ENCODE measurements at places on chromosomes 12 and 14.

GRCh38 chr14:64628940-64629408, 75.2 kb upstream of the PLEKHG3 start:
- no peak for DNase-seq

DNA sequence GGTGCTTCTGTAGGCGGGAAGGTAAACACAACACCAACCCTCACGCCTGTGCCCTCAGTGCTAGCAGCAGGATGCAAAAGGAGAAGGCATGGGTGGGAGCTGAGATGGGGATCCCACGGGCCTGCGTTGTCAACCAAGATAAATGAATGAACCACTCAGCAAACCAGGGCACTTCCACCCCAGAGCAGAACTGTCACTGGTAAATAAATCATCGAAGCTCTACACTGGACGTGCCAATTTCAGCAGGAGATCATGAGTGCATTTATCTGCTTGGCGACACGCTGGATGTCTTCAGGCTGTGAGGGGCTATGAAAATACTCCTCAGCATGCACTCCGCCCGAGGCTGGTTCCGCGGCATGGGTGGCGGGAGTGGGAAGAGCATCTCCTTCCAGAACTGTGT, 33.2 kb downstream of the HSPB8 start:
- no peak for DNase-seq

- no peak for DNase-seq
Observed at GRCh38 chr14:90979515-90979914, 80.9 kb downstream of the RPS6KA5 start.

DNA sequence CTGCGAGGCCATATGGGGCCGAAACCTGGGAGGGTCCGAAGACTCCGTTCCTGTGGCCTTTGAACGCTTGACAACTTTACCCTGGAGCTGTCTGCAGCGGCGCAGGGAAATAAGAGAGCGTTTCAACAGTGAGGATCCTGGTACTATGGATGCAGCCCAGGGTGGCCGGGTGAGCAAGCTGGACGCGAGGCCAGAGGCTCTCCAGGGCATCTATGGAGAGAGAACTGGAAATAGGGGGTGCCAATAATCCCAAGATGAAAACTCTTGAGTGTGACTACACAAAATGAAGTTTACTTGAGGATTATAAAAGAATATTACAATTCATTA, 1.1 kb upstream of the ABCC9 start:
- no peak for DNase-seq

DNA sequence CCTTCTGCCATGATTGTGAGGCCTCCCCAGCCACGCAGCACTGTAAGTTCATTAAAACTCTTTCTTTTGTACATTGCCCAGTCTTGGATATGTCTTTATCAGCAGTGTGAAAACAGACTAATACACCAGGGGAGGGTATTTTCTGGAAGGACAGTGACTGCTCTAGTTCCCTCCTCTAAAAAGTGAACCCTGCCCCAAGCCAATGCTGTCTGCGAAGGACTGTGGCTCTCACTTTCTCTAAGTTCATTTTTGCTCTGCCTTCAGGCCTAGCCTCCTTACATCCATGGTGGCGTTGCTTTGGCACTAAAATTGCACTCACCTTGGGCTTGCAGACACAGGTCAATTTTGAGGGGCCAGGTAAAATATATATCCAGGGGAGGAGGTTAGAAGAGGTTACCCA, 323.0 kb downstream of the VRK1 start:
- no peak for DNase-seq

DNA sequence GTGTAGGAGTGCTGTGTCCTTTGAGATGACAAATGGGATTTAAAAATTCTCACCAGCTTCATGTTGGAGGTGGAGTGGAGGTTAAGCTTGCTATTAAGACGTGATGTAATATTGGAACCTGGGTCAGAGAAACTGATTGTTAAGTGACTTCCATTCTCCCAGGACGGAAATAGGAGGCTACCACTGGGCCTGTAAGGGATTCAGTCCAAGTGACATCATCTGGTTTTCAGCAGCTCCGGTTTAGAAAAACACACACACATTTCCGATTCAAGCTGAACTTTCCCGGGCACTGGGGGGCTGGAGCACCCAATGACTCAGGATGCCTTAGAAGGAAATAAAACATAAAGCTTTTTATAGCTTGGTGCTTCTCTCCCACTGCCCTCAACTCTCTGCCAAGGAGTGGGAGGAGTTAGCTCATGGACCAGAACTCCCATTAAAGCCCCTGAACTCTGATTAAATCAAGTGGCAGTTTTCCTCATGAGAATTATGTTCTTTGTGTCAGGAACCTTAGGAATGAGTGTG, 12.4 kb downstream of the CALM1 start:
- no peak for DNase-seq

DNA sequence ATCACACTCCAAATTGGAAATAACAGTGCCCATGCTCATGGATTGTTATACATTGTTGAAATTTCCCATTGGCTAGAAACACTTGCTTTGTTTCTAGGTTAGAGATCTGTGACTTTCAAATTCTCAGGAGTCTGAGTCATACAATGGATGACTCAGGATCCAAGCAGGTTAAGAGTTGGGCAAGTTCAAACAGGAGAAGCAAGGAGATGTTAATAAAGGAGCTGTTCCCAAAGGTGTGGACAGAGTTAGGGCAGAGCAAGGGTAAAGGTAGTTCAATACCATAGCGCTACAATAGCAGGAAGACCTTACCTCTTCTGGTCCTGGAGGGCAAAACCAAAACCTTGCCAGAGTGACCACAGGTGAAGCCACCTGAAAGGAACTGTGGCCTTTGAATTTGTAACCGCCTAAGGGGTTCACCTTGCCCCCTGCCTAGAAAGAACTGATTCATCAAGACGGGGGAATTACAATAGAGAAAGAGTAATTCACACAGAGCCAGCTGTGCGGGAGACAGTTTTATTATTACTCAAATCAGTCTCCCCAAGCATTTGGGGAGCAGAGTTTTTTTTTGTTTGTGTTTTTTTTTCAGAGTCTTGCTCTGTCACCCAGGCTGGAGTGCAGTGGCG, 4.2 kb upstream of the AMN1 start:
- DNase-seq: no peak

GRCh38 chr12:127282786-127283565, 984.0 kb upstream of the TMEM132C start:
- no peak for DNase-seq

DNA sequence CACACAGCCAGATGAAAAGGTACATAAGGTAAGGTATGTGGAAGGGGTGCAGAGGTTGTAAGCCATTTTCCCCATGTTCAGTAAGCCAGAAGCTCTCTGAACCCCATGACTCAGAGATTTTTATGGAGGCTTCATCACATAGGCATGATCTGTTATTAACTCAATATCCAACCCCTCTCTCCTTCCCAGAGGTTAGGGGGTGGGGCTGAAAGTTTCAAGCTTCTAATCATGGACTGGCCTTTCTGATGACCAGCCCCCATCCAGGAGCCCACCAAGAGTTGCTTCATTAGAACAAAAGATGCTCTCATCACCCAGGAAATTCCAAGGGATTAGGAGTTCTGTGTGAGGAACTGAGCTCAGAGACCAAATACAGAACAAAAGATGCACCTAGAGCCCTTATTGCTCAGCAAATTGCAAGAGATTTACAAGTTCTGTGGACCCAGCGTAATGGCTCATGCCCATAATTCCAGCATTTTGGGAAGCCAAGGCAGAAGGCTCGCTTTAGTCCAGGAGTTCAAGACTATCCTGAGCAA, 103.2 kb upstream of the DAAM1 start:
- DNase-seq: no peak

DNA sequence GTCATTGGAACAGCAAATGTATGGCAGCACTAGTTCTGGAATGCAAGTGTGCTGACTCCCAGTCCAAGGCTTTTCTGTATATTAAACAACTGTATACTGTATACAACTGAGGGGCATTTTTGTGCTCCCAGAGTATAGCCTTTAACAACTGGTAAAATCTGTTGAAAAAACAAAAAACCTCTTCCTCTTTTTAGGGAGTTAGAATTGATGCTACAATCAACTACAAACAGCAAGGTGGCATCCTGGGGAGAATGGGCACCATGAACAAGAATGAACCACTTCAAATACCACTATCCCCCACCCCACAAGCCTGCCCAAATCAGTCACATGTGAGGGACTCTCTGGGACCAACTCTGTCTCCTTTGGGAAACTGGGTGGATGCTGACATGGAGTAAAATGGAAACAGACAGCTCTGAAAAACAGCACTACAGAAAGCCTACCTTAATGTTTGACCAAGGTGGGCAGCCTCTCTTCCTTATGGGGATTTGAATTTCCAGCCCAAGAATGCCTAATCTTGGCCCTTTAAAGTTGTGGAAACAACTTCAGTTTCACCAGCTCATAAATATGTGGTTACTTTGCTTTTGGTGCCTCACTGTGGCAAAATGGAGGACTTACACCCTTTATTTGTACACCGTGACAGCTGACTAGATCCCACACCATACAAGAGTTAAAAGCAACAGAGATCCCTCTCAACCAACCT, 7.5 kb downstream of the VTI1B start:
- DNase-seq: no peak

- DNase-seq: no peak
Observed at GRCh38 chr12:15829949-15830348, 40.8 kb upstream of the EPS8 start.

GRCh38 chr14:76412501-76412900, 36.6 kb downstream of the ESRRB start:
- no peak for DNase-seq

- no peak for DNase-seq
Observed at GRCh38 chr14:27270716-27271115, 672.9 kb upstream of the NOVA1 start.

DNA sequence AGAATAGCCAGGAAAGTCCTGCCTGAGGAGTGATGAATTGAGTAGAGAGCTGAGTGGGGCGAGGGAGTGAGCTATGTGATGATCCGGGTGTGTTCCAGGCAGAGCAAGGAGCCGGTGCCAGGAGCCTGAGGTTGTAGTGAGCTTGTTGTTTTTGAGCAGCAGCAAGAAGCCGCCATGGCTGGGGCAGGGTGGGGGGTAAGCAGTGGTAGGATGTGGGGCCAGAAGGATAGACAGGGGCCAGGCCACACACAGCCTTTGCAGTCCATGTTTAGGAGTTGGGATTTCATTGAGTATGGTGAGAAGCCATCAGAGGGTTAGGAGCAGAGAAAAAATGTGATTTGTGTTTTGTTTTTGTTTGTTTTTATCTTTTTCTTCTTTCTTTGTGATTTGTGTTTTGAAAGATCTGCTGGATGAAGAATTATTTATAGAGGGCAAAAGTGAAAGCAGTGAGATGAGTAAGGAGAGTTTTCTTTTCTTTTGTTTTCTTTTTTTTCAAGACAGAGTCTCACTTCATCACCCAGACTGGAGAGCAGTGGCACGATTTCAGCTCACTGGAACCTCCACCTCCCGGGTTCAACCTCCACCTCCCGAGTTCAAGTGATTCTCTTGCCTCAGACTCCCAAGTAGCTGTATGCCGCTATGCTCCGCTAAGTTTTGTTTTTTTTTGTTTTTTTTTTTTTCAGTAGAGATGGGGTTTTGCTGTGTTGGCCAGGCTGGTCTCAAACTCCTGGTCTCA, 92.3 kb upstream of the BCAT1 start:
- DNase-seq: no peak

- DNase-seq: no peak
Observed at GRCh38 chr14:77059276-77059915, 30.9 kb upstream of the IRF2BPL start.

GRCh38 chr12:12533238-12533829, 29.3 kb downstream of the DUSP16 start:
- no peak for DNase-seq

- DNase-seq: no peak
Observed at GRCh38 chr14:39015360-39015961, 87.6 kb downstream of the SEC23A start.

DNA sequence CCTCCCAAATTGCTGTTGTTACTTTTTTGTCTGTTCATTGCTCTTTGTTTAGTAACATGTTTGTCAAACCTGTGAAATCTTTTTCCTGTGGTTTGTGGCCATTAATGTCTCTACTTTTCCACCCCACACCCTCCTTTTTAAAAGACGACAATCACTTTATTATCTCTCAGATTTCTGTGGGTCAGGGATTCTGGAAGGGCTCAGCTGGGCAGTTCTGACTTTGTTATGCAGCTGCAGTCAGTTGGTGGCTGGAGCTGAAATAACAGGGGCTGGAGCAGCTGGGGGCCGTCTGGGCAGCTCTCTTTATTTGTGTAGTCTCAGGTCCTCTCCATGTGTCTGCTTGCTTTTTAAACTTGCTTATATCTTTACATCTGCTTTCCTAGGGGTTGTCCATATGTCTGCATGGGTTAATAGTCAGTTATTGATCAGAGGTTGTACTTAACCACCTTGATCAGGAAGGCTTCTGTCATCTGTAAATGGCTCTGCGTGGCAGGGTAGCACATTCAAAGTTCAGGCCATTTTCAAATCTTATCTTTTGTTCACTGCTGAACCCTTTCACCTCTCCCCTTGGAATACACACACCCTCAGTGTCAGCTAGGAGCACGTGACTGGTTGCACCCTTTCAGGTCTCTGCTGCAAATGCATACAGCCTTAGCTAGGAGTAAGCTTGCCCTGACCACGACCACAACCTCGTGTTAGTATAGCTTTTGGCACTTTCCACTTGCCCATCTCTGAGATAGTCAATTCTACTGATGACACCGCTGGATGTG, 27.9 kb downstream of the BORCS5 start:
- DNase-seq: peak; percentile 15

DNA sequence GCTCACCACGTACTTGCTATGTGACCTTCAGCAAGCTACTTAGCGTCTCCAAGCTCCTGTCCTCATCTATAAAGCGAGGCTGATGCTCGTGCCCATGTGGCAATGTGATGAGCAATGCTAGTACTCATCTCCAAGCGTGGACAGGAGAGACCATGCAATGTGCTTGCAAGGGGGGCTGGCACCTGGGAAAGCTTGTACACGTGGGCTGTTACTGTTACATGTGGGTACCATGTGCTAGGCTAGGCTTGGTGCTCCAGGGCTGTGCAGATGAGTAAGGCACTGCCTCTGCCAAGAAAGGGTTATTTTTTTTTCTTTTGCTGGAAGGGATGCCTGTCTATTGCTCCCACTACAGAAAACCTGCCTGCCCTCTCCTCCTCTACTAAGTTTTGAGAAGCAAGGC, 46.6 kb downstream of the TSPAN11 start:
- DNase-seq: no peak

DNA sequence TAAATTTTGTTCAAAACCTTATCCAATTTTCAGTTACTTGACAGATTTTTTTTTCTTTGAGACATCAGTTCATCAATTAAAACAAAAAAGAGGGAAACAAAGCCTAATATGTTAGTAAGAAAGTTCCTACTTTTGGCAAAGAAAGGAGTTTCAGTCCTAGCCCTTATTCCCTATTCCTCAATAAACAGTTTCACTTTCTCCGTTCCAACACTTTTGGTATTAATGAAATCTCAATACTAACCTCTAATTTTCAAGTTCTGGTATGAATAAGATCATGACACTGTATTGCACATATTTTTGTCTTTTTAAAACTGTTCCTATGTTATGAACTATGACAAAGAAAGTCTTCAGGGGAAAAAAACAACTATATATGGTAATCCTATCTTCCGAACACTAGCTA, 48.4 kb downstream of the RPS6KA5 start:
- no peak for DNase-seq

GRCh38 chr12:40569626-40570179, 122.5 kb upstream of the CNTN1 start:
- no peak for DNase-seq

- no peak for DNase-seq
Observed at GRCh38 chr12:56766535-56766934, 3.4 kb downstream of the HSD17B6 start.

- DNase-seq: no peak
Observed at GRCh38 chr12:7994731-7995205, 37.7 kb upstream of the FOXJ2 start.
